ENCODE measurements at places on chromosomes 1 and 21. TPM values are rescaled to one million over a fixed set of nuclear protein-coding genes. Genes with fewer than 3 reads are reported as not detected.

GRCh38 chr1:6035303-6035702 lies 10.4 kb upstream of the KCNAB2 start:
- H3K27me3 ChIP-seq = no peaks in the 10 kb centered on the region
- peak overlapping the region; percentile 79 for H3K4me3 ChIP-seq
- H3K36me3 ChIP-seq = peaks cover 17% of the 10 kb centered on the region
- no peak for DNase-seq

GRCh38 chr1:111392042-111392441 lies 35.5 kb downstream of the OVGP1 start:
- H3K36me3 ChIP-seq = no peaks in the 10 kb centered on the region
- peaks cover 20% of the 10 kb centered on the region for H3K27me3 ChIP-seq
- H3K4me3 ChIP-seq = no peak overlapping the region
- no peak overlapping the region for H3K27ac ChIP-seq
- no peaks in the 10 kb centered on the region for H3K4me1 ChIP-seq

DNA sequence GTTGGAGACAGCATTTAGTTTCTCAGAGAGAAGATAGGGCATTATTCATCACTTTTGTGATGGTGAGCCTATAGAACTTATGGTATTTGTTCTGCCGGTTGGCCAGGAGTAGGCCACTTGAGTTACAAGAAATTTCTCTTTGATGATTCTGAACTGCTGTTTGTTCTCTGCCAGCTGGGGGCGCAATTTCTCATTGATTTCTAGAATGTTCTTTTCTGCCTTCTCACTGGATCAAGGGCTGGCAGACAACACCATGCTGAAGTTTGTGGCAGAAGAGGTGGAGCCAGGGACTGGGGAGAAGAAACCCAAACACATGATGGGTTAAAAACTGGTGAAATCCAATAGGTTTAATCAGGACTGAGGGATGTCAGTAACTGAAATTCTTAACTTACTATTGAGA lies 360.6 kb downstream of the FAM72C start:
- no peak for DNase-seq
- no peaks in the 10 kb centered on the region for H3K36me3 ChIP-seq
- H3K4me3 ChIP-seq = no peak overlapping the region
- no peaks in the 10 kb centered on the region for H3K4me1 ChIP-seq

DNA sequence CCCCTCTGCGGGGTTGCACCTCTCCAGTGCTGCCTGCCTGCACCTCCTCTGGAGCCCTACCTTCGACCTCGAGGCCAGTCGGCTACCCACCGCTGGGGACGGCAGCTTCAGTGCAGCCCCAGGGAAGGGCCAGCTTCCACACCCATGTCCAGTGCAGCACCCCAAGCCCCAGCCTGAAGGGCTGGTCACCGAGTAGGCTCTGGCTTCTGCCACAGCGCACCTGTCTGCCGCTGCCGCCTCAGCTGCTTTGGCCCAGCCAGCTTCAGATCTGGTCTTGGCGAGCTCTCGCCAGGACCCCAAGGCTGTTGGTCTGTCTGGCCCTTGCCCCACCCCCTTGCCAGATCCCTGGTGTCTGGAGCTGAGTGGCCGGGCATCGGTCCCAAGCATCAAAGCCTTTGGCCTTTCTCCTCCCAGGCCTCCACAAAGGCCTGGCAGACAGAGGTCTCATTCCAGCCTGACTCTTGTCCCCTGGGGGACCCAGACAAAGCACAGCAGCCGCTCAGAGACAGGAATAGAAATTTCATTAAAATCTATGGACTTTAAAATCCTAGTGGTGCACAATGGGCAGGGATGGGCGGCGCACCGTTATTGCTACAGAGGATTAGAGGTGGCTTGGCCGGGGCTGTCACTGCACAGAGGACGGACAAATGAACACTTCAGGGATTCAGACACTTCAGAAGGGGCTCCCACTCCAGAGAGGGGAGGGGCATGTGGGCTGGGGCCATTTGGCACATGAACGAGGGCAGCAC lies 4.8 kb downstream of the CCDC24 start:
- DNase-seq = no peak
- H3K4me3 ChIP-seq = no peak overlapping the region
- no peak overlapping the region for H3K27ac ChIP-seq
- H3K36me3 ChIP-seq = no peaks in the 10 kb centered on the region

DNA sequence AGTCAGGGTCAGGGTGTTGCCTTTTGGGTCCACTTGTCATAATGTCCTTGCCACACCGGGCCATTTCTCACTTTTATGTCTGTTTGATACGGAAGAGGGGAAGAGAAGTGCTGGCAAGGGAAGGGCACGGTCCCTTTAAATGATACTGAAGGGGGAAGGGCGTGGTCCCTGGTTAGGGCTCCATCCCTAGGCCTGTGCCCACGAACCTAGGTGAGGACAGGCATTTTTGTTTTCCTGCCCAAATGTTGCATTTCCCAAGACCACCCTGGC lies 25.2 kb downstream of the B3GALT5 start:
- no peak overlapping the region for H3K4me3 ChIP-seq
- H3K4me1 ChIP-seq = no peaks in the 10 kb centered on the region
- peaks cover 9% of the 10 kb centered on the region for H3K27me3 ChIP-seq
- no peak overlapping the region for H3K27ac ChIP-seq
- no peak for DNase-seq

- peak overlapping the region; percentile 74 for H3K27ac ChIP-seq
- H3K27me3 ChIP-seq = peaks cover 15% of the 10 kb centered on the region
- peaks cover 6% of the 10 kb centered on the region for H3K4me1 ChIP-seq
- DNase-seq = peak; percentile 63
- peak overlapping the region; percentile 79 for H3K4me3 ChIP-seq
Measured at GRCh38 chr1:201171063-201172036, 17.1 kb upstream of the TMEM9 start.

DNA sequence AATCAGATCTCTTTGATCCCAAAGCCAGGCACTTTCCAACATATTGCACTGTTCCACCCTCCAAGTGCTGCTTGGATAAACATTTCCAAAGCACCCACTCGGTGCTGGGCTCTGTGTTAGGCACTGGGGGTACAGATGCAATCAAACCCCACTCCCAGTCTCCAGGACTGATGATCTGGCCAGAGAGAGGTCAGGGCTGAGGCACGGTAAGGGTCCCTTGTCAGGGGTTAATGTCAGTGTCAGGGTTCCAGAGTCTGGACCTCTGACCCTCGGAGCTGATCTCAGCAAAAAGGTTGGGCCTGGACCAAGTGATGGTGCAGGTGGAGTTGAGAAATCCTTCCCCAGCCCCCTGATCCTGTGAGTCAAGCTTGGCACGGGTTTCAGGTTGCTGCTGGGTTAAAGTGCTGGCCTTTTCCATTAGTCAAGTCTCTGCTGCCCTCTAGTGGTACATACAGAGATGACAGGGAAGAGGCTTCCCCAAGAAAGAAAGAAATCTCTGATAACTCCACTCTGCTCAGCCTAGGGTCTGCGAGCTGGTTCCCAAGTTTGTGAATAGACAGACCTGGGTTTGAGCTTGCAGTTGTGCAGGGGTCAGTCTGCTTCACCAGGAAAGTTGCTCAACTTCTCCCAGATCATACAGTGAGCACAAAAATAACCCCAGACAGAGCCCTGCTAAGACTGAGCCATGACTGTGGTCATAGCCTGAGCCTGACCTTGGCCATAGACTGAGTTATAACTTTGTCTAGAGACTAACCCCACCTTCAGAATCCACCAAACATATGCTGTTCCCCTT lies 74.6 kb downstream of the DMRTA2 start:
- H3K36me3 ChIP-seq = no peaks in the 10 kb centered on the region
- no peaks in the 10 kb centered on the region for H3K4me1 ChIP-seq
- DNase-seq = peak; percentile 68
- peaks cover 26% of the 10 kb centered on the region for H3K27me3 ChIP-seq
- H3K27ac ChIP-seq = no peak overlapping the region
- H3K4me3 ChIP-seq = no peak overlapping the region

DNA sequence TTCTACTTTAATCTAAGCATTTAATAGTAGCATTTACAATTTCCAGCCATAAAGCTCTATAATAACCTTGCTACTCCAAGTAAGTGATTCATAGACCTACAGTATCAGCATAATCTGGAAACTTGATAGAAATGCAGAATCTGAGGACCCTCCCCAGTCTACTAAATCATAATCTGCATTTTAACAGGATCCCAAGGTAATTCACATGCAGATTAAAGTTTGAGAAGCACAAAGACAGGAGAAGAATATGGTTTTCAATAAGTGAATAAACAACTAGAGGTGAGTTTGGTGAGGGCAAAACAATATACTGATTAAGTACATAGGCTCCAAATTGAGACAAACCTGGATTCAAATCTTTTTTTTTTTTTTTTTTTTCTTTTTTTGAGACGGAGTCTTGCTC lies 57.4 kb downstream of the PRPF38A start:
- no peaks in the 10 kb centered on the region for H3K27me3 ChIP-seq
- H3K4me3 ChIP-seq = no peak overlapping the region
- no peak overlapping the region for H3K27ac ChIP-seq
- H3K4me1 ChIP-seq = no peaks in the 10 kb centered on the region

DNA sequence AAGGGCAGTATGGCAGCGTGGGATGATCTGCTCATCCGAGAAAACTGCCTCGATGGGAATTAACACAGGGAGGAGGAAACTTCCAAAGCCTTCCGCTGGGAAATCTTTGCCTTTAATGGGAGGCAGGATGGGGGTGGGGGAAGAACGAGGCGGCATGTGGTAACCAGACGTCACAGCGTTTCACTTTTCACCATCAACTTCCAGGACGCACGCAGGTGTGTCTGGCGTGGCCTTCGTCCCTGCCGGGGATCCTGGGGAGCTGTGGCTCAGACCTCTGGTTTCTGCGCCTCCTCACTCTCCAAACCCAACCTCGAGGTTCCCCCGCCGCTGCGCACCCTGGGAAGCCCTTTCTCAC lies 282 bp downstream of the RSPH1 start:
- H3K27ac ChIP-seq = peak overlapping the region; percentile 85
- H3K4me1 ChIP-seq = peaks cover 7% of the 10 kb centered on the region
- no peaks in the 10 kb centered on the region for H3K27me3 ChIP-seq

The KIF26B gene
- total RNA-seq = not detected

The LMX1A gene
- not detected for total RNA-seq

The SLC44A3 gene
- not detected for total RNA-seq

The CELA3A gene
- not detected for total RNA-seq

Measured in natural killer cell treated with Interleukin-12 subunit alpha and Interleukin-12 subunit beta and Interleukin-15 and Interleukin-18, amount 100 ng/mL, for 72 hours (primary cell).